Brain (organoid and tissue), 16 donors: ENCODE measurements at places on chromosomes 4 and X.

DNA sequence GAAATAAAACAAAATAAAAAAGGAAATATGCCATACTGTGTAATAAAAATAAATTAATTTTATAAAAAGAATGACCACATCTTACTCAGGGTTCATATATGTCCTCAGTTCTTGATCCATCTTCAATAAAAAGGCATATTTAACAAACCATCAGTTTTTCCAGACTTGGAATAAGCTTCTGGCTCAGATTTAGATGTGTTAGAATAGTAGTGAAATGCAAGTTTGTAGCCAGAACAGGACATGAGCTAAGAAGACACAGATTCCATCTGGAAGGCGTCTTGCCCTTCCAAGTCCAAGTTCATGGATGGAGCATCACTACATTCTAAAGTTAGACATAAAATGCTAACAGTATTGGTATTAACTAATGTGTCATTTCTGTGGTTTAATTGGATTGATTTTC is 10.3 kb upstream of the LSM6 start:
- no peak for DNase-seq

DNA sequence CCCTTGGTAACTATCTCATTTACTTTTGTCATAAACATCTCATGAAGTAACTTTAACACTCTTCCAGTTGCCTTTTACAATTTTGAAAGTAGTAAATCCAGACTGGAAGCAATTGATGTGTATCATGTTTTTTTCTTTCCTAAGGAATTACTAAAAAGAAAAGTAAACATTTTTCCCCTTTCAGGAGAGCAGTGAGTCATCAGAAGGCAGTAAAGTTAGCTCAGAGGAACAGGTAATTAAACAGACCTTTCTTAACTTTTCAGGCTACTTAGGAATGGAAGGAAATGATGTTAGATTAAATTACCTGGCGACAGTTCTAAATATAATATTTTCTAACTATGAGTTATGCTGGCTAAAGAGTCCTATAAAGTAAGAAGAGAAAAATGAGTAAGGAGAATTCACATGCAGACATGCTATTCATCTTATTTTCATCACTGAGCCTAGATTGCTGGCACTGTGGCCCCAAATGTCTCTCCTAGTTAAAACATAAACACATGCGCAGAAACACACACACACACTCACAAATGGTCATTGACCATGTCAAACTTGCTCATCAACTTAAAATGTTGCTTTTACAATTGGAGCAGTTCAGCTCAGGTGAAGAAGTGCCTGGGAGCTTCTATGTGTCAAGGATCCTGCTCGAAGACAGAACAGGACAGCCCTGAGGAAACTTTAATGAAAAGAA is 9.3 kb downstream of the DMP1 start:
- DNase-seq, result no peak

- DNase-seq, result no peak
These were observed 14.0 kb downstream of the APLN start for GRCh38 chrX:129640737-129641136.

DNA sequence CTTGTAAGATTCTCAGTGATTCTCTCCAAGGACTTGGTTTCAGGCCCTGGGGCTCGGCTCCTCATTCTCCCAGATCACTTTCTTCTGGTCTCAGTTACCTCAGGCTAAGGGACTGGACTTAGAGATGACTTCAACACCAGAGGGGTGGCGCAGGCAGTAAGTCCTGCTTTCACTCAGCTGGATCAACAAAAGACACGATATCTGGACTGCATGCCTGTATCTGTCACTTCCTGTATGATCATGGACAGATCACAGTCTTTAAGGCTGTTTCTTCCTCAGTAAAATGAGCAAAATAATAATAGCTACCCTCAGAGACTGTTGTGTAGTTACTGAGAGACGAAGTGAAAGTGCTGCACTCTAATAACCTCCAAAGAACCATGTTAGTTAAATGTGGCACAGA is 19.5 kb upstream of the CXCR3 start:
- DNase-seq, result no peak

GRCh38 chr4:66357316-66357715 is 687.0 kb upstream of the EPHA5 start:
- no peak for DNase-seq

GRCh38 chr4:25158817-25159216 is 1.4 kb downstream of the SEPSECS start:
- no peak for DNase-seq

DNA sequence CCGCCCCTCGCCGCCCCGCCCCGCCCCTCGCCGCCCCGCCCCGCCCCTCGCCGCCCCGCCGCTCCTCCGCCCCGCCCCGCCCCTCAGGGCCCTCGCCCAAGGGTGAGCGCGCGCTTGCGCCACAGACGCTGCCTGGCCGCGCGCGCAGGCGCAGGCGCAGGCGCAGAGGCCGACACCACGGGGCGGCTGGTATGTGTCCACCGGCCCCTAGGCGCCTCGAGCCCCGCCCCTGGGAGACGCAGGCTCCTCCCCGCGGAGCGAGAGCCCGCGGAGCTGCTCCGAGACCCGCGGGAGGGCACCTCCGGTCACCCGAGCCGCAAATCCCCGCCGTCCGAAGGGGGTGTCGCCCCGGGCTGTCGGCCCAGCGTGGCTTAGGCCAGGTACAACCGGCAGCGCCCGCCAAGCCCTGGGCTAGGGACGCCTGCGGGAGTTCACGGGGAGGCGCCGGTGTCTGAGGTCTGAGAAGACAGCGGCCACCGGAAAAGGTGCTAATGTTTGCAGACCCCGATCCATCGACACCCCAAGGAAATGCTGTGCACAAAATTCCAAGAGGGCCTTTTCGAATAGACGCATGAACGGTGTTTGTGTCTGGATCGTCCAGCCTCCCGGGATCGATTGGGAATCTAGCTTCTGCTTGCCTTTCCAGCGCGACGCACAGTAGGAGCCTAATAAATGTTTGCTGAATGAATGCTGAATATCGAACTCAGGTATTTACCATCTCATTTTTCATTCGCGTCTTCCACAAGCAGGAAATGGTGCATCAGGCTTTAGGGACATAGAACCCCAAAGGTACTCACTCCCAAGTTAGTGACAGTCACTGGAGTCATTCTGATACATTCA is 473 bp upstream of the CCNQ start:
- peak; percentile 91 for DNase-seq

DNA sequence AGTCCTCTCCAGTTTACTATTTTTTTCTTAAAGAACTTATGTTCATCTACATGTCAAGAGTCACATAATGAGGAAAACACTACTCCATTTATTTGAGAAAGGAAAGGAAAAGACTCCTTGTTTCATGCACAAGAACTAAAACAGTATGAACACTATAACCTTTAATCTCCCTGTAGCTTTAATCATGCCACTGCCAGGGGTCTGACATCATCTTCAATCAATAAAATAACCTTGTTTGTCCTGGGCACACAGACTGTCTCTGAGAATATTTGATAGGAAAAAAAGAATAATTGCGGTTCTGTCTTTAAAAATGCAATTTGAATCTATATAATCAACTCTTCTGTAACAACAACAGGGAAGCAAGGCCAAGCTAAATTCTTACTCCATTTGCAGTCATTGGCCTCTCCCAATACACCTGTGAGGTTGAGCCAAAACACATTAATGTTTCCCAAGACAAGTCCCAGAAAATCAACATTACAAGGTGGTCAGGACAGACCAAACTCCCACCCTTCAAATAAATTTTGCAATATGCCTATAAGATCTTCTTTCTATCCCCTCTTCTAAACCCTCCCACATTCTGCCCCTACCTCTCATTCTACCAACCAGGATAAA is 13.2 kb downstream of the AMOT start:
- no peak for DNase-seq

- DNase-seq, result no peak
These were observed 247.4 kb upstream of the GIMD1 start for GRCh38 chr4:106615961-106616360.

GRCh38 chr4:84126061-84126787 is 372.9 kb downstream of the NKX6-1 start:
- no peak for DNase-seq

DNA sequence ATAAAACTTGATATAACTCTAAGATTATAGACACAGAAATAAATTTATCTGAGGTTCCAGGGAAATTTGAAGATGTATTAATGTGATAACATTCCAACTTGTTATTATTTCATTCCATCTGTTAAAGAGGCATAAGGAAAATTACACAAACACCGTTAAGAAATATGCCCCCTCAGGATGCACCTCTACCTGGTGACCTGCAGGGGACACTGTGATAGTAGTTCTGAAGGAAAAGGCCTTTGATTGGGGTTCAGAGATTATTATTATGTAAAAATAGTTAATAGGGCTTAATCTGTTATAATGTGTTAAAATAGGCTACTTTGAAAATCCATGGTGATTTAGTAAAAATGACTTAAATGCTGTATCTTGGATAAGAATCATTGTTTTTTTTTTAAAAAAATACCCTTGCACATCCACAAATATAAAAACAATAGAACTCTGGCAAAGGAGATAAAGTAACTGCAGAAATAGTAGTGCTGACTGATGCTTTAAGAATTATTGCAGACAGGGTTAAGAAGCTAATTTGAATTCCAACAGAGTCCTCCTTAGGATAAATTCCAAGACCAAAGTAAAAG is 6.1 kb upstream of the ABRAXAS1 start:
- no peak for DNase-seq

- no peak for DNase-seq
These were observed 16.5 kb downstream of the ACSL4 start for GRCh38 chrX:109716431-109717028.

DNA sequence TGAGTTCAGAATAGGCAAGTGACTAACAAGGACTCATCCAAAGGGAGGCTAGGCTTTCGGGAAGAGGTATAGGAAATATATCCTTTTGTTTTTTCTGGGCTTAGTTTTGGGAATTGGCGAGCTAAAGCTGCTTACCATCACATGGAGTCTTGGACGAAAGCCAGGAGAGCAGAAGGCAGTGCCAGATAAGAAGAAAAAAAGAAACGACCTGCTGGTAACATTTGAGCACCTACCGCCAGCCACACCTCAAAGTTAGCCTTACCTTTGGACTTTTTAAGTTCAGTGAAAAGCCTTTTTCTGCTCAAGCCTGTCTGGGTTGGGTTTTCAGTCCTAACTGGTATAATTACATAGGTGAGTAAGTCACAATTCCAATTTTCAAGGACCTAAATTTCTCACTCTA is 85.1 kb upstream of the LCORL start:
- DNase-seq, result peak; percentile 25

GRCh38 chrX:154333837-154334271 is 38.3 kb downstream of the TKTL1 start:
- no peak for DNase-seq

GRCh38 chr4:123495530-123495929 is 98.9 kb downstream of the SPRY1 start:
- no peak for DNase-seq

DNA sequence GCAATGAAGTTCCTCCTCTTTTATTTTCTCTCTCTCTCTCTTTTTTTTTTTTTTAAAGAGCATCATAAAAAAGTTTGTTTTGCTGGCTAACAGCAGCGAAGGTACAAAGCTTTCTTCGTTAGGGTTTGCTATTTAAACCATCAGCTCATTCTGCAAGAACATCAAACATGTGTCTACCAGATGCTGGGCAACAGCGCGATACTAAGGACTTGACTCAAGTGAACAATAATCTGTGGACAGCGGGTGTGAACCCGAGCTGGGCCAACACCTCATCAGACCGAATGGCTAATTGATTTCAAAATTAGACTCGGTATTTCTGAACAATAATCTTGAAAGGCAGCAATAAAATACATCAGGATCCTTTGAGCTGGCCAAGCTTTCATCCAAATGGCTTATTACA is 246.4 kb downstream of the FBXO8 start:
- DNase-seq, result no peak

GRCh38 chr4:76246025-76246424 is 5.5 kb upstream of the FAM47E start:
- DNase-seq, result no peak

- DNase-seq, result no peak
These were observed 86.3 kb downstream of the CLCN4 start for GRCh38 chrX:10243106-10243505.

DNA sequence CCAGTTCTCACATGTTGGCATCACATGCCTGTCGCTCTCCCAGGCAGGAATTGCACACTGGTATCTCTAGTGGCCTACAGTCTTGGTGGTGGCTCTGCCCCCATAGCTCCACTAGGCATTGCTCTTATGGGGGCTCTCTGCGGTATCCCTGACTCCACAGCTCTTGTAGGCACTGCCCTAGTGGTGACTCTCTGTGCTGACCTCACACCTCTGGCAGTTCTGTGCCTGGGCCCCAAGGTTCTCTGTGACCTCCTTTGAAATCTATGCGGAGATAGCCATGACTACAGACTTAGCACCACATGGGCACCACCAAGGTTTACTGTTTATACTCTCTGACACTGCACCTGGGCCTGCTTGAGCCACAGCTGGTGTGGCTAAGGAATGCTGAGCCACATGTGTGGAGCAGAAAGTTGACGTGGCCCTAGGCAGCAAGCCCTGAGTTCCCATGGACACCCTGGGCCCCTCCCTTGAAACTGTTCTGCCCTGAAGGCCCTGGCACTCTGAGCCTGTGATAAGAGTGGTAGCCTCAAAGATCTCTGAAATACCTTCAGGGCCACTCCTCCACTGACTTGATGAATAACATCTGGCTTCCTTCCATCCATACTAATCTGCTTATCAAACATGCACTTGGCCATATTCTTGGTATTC is 8.0 kb downstream of the SLC9B1 start:
- no peak for DNase-seq

- peak; percentile 89 for DNase-seq
These were observed 292.9 kb downstream of the TLL1 start for GRCh38 chr4:166165829-166166420.

GRCh38 chr4:56155432-56155831 is 206.7 kb downstream of the CEP135 start:
- DNase-seq, result no peak

GRCh38 chrX:68508799-68509198 is 9.9 kb downstream of the YIPF6 start:
- no peak for DNase-seq

GRCh38 chrX:7264399-7264798 is 116.4 kb upstream of the PUDP start:
- DNase-seq, result no peak

- no peak for DNase-seq
These were observed 54.8 kb upstream of the MAPK10 start for GRCh38 chr4:86414686-86415085.

DNA sequence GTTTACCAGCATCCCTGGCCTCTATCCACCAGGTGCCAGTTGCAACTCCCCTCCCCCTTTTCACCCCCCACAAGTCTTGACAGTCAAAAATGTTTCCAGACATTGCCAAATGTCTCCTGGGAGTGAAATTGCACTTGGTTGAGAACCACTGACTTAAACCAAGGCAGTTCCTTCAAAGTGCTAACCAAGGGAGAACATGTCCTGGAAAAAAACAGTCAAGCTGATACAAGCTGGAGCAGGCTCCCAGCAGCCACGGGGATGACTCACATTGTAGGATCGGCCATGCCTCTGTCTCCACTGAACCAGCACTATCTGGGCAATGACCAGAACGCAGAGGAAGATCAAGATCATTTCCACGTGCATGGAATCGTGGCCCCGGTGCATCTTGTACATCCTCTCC is 11.4 kb downstream of the RNF175 start:
- DNase-seq, result no peak

- DNase-seq, result no peak
These were observed 216.8 kb upstream of the PACRGL start for GRCh38 chr4:20483416-20483815.
